ENCODE measurements at places on chromosomes 11 and 22. TPM values are rescaled to one million over a fixed set of nuclear protein-coding genes. Genes with fewer than 3 reads are reported as not detected.

OR51B5 gene
- 0.20 TPM for total RNA-seq

MS4A8 gene
- not detected for total RNA-seq

CLCF1 gene
- 5.6 TPM for total RNA-seq

AMBRA1 gene
- 25.1 TPM for total RNA-seq

TBX1 gene
- total RNA-seq: 20.8 TPM
